ENCODE measurements at places on chromosomes 1 and 21.

DNA sequence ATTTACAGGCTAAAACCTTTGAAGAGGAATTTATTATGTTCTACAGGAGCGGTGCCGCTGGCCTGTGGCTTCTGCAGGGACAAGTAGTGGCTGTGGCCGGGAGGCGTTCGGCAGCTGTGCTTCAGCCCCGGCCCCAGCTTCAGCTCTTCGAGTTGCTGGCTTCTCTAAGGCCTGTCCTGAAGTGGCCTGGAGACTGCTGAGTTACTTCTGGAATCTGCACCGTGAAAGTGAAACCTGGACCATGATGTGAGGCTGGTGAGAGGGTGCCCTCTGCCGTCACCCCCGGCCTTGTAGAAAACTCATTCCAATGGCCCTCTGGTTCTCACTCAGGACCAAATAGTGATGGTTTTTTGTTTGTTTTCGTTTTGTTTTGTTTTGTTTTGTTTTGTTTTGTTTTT, 48.1 kb downstream of the PRKCZ start:
- DNase-seq, result no peak

- DNase-seq, result no peak
Measured at GRCh38 chr1:224786533-224787250, 142.8 kb upstream of the DNAH14 start.

DNA sequence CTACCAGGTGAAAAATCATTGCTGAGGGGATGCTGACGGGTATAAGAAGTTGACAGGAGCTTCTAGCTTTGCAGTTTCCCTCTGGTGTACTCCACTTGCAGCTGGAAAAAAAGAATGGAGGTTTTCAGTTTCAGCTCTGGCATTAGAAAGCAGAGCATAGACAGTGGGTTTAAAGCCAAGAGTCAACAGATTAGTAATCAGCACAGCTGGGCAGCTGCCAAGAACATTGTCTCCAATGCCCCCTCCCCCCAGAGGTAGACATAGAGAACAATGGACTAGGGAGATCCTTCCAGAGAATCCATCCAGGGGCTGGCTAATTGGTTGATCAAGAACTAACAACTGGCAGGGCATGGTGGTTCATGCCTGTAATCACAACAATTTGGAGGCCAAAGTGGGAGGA, 10.1 kb upstream of the ZBTB8B start:
- DNase-seq, result no peak

- DNase-seq, result no peak
Measured at GRCh38 chr1:203440771-203441170, 34.8 kb upstream of the PRELP start.

Data from stimulated activated CD8-positive, alpha-beta memory T cell treated with anti-CD3 and anti-CD28 coated beads, Interleukin-15, amount 100 ng/mL, for 4 hours (primary cell).